ENCODE measurements at places on chromosomes 16 and 17.

GRCh38 chr17:45311760-45312476, 4.9 kb downstream of the MAP3K14 start:
- peak; percentile 82 for DNase-seq

DNA sequence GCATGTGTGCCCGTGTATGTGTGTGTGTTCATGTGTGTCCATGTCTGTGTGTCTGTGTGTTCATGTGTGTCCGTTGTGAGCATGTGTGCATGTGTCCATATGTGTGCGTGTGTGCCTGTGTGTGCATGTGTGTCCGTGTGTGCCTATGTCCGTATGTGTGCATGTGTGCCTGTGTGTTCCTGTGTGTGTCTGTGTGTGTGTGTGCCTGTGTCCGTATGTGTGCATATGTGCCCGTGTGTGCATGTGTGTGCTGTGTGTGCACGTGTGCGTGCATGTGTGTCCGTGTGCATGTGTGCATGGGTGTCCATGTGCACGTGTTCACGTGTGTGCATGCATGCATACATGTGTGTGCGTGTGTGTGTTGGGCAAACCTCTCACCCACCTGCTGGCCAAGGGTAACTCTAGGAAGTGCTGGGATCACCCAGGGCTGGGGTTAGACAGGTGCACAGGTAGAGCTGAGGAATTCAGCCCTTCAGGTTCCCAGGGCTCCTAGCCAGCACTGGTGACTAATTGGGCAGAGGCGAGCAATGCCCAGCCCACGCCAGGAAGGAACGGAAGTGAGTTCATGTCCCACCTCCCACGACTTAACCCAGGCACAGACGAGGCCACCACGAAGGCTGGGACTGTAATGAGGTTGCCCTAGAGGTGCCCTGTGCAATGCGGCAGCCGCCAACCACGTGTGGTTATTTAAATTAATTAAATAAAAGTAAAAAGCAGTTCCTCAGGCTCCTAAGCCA, 8.2 kb upstream of the CSNK1D start:
- DNase-seq: peak; percentile 25

DNA sequence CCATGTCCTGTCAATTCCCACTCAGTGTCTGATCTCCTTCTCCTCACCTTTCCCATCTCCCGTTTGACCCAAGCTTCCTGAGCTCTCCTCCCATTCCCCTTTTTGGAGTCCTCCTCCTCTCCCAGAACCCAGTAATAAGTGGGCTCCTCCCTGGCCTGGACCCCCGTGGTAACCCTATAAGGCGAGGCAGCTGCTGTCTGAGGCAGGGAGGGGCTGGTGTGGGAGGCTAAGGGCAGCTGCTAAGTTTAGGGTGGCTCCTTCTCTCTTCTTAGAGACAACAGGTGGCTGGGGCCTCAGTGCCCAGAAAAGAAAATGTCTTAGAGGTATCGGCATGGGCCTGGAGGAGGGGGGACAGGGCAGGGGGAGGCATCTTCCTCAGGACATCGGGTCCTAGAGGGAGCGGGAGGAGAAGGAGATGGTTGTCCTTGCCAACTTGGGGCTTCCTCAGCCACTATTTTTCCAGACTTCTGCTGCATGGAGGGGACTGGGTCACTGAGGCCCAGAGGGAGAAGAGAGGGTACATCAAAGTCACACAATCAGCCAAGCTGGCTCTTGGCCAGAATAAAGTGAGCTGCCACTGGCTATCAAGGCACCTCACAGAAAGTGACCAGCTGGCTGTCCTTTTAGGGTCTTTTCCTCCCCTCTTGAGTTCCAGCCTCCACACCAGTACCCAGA, 1.9 kb upstream of the TBC1D10B start:
- no peak for DNase-seq

- DNase-seq: no peak
Measured at GRCh38 chr17:55722742-55723487, at the start of gene TMEM100. TSS of gene TMEM100 (minus strand) at chr17:55722864. CDS start at chr17:55721070, 1,794 bp downstream.

- no peak for DNase-seq
Measured at GRCh38 chr17:74605361-74605760, 13.3 kb upstream of the CD300LD start.

DNA sequence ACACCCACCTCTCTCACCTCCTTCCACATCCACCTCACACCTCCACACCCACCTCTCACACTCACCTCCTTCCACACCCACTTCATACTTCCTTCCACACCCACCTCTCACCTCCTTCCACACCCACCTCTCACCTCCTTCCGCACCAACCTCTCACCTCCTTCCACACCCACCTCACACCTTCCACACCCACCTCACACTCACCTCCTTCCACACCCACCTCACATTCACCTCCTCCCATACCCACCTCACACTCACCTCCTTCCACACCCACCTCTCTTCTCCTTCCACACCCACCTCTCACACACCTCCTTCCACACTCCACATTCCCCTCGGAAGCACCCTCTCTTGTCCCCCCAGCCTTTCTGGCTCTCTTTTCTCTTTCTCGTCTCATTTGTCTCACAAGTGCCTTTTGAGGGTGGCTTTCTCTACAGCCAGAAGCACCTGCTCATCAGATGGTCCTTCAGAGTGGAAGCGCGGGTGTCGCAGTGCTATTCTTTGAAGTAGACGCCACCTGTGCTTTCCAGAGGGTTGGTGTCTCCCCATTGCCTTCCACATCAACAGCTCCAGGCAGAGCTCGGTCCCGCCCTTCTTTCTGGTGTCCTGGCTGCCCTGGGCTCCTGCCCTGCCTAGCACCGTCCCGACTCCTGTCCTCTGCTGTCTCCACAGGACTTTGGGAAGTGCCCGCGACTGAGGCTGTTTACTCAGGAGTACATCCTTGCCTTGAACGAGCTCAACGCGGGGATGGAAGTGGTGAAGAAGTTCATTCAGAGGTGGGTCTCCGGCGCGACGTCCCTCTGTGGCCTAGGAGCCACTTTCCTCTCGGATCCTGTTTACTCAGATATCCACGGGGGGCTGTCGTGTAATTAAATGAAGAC, 109.4 kb upstream of the PLCG2 start:
- DNase-seq: no peak

GRCh38 chr16:50599494-50599893, 51.3 kb downstream of the NKD1 start:
- DNase-seq: no peak

Data from activated naive CD4-positive, alpha-beta T cell treated with anti-CD3 and anti-CD28 coated beads, Interleukin-2, amount 50 U/mL, for 16 hours (primary cell).